ENCODE measurements at places on chromosomes 13 and 19.

DNA sequence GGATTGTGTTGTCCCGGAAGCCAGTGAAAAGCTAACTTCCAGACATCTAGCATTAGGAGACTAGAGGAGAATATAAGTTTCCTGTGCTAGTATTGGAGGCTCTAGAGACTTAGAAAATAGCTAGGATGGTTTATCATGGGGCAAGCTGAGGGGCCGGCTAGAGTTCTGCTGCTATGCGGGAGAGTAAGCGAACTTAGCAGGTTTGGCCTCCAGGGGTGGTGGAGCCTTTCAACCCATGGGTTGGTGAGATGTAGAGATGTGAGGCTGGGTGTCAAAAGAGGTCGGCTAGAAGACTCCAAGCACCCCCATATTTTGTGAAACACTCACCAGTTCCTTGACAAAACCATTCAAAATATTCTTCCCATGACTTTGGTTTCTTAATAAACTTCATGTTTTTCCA lies 4.4 kb downstream of the SULT2A1 start:
- DNase-seq = no peak

GRCh38 chr13:23849670-23850069 lies 39.5 kb downstream of the MIPEP start:
- no peak for DNase-seq

- DNase-seq = no peak
These were observed 121.9 kb downstream of the DLEU7 start for GRCh38 chr13:50721672-50721992.

- no peak for DNase-seq
These were observed 48.7 kb downstream of the CCNE1 start for GRCh38 chr19:29860492-29860891.

DNA sequence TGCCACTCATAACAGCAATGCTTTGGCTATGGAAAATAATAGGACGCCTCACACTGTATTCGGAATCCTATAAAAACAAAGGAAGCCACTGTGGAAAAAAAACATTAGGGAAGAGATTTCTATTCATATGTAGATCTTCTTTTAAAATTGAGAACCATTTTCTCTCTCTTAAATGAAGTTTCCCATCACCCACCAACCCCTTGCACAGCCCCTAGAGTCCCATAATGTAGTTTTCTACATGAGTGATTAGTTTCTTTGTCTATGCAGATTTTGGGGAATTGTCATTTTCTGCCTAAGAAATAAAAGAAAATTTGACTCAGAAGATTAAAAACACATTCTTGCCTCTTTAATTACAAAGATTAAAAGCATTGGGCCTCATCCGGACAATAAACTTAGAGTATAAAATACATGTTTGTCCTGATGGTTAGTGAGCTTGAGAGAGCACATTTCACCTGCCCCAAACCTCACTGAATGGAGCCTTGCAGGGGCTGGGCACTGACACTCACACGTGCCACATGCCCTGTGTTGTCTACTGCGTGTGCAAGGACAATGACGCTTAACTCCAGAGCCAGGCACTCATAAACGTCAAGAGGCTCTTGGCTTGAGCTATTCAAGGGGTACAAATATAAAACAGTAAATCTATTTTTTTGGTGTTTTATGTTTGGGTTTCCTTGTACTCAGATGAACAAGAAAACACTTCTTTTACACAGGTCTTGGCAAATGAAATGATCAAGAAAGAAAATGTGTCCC lies 40.0 kb upstream of the KL start:
- no peak for DNase-seq

DNA sequence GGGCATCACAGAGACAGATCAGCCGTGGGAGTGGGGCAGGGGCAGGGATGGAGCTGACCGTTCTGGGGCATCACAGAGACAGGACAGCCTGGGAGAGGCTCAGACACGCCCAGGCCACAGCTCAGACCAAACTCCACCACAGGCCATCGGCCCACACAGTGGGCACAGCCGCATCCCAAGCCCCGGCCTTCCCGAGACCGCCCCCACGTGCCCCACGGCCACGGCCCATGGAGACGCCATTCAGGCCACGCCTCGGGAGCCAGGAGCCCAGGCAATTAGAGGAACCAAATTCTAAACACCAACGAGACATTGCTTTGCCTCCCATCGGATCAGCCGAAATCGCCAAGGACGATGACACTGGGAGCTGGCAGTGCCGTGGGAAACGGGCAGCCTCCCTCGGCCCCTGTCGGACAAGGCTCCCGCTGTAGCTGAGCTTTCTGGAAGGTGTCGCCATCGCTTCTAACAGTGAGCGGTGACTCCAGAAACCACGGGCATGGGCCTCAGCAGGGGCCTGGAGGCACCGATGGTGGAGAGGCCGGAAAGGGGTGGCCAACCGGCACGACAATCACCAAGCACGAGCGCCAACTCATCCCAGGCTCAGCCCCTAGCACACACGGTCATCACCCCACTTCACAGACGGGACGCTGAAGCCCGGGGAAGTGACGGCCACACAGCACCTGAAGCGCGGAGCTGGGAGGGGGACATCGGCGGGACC lies 2.4 kb downstream of the PIP5K1C start:
- no peak for DNase-seq

DNA sequence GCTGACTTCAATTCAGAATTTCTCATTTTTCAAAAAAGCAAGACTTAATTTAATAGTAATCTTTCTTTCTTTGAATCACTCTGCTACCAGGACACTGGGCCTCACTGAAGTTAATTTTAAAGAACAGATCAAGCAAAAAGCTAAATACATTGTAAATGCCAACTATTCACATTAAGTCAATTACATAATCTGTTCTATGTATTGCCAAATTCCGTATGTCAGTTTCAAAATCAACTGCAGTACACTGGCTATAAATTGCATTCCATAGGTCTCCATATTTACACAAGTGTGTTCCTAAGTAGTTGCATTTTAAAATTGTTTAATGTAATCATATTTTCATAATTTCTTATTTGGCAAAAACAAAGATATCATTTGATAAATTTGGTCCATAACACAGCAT lies 10.1 kb downstream of the FOXO1 start:
- no peak for DNase-seq

DNA sequence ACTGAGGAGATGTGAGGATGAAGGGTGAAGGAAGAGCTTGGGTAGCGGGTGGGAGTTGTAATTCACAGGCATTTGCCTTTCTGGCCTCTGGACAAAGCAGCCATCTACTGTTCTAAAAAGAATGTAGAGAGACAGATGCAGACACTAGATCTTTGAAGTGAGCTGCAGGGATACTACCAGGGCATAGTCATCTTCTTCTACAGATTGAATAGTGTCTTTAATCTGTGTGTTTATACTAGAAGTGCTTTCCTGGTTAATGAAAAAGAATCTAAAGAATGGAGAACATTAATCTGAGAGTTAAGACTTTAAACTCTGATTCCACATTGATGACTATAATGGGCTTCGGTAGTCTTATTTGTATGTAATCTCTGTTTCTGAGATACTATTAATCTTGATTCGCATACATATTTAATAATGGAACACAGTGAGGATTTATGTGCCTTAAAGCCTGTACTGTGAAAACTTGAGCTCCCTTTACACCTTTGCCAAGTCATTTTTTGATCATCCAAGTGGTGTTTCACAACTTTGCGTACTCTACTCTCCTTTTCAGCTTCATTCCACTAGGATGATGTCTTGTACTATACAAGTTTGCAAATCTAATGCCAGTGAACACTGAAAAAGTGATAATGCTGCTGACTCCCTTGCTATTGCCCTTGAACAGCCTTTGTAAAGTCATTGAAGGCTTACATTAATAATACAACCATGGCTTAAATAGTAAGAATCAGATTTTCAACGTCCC lies 2199.4 kb upstream of the PCDH20 start:
- DNase-seq = no peak

DNA sequence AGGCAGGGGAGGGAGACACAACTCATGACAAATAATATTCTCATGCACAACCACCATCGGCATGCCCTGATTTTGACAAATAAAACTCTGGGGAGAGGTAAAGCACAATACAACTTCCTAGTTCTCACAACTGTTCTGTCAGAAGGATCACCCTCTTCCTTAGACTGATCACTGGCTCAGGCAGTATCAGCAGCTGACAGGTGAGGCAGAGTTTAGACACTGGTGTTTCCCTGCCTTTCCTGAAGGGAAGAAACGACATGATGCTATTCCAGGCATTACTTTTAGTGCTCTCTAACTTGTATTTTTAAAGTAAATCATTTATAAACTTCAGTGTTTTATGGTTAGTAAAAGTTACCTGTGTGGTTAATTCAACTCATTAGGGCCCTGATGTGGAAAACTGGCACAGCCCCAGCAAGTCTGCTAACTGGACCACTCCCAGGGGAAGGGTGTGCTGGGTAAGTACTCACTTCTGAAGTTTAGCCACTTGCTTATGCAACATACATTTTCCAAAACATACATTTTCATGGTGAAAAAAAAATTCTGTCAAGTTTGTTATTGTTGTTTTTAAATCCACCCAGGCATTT lies 82.8 kb downstream of the CRYL1 start:
- no peak for DNase-seq

DNA sequence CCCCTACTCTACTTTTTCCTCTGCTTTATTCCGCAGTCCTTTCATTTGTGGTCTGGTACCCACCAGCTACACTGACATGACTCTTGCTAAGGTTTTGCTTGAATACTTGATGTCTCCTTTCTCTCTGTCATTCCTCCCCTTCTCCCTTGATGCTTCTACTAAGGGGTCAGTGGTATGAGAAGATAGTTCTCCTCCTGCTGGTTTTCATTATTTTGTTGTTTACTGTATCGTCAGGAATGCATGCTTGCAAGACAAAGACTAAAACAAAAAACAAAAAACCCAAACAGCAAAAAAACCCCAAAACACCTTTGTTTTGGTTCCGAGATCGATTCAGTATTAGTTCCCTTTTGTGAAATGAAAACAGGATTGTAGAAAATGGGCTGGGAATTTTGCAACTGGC lies 59.5 kb downstream of the PCCA start:
- no peak for DNase-seq

DNA sequence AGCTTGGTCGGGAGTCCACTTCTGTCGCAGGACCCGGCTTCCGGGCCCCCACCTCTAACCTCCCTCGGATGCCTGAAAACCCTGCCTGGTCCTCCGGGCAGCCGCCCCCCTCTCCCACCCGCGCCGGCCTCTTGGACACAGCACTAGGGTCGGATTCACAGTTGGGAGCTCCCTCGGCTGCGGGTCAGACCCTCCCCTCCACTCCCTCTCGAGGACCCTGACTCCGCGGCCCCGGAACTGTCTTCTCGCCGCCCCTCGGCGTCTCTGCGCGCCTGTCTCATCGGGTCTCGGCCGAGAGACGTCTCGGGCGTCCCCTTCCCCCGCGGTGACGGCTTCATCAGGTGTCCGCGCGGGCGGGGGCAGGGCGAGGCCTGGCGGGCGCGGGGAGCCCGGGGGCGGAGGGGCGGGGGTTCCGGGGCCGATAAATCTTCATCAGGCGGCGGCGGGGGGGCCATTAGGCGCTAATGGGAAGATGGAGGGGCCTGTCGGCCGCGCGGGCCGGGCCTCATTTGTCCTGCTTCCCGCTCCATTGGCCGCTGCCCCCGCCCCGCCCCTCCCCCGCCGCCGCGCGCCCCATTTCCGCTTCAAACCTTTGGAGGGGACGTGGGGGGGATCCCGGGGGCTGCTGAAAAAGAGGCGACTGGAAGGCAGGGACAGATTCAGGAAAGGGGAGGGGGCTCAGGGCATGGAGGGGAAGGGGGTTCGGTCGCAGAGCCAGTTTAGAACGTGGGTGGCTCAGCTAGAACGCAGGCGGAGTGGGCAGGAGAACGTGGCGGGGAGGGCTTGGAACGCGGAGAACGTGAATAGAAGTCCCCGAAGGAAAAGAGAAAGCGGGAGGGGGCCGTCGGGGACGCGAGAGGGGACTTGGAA lies 11.8 kb upstream of the ERFL start:
- DNase-seq = peak; percentile 51
